ENCODE measurements at places on chromosomes 1 and 21.

DNA sequence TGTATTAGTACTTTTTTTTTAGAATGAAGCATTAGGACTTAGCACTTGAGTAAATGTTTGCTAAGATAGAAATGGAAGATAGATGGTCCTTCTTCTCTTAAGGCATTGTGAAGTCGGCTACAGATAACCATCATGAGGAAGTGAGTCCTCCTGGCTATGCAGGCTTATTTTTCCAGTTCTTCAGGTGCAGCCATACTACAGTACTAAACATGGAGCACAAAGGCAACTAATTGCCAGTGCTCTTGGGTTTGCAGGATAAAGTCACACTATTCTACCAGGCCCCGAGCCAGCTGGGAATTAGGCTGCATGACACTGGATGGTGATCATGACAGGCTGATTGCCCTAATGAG is 197.3 kb upstream of the SGIP1 start:
- DNase-seq = no peak

- DNase-seq = no peak
Observed at GRCh38 chr1:97508653-97509218, 412.1 kb downstream of the DPYD start.

DNA sequence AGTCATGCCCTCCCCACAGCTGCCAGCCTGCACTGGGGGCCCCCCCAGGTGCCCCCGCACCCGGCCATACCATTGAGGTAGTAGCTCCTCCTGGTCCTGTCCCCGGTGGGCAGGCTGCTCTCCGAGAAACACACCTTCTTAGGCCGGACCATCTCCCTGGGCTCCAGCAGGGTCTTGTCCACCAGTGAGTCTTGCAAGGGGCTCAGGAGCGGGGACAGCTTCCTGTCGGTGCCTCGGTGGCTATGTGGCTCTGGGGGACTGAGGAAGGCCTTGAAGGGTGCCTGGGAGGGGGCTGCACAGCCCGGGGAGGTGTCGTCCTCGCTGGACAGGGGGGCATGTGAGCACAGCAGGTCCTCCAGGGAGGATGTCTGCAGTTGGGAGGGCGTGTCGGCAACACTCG is 12.9 kb upstream of the FTCD start:
- no peak for DNase-seq

DNA sequence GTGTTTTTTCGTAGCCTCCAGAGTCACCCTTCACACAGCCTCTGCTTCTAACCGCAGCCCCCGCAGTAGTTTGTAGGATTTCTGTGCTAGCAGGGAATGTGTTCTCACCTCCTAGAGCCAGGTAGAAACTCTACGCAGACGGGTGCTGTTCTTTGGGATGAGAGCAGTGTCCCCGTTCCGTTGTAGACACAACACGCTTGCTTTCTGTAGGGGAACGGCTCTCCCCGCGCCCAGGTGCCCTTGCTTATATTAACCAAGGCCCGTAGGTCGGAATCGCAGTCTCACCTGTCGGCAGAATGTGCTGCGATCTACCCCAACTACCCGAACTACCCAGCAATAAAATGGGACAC is 111.8 kb upstream of the NBPF11 start:
- DNase-seq = no peak

- DNase-seq = no peak
Observed at GRCh38 chr1:28259934-28260802, 850 bp downstream of the SESN2 start.

DNA sequence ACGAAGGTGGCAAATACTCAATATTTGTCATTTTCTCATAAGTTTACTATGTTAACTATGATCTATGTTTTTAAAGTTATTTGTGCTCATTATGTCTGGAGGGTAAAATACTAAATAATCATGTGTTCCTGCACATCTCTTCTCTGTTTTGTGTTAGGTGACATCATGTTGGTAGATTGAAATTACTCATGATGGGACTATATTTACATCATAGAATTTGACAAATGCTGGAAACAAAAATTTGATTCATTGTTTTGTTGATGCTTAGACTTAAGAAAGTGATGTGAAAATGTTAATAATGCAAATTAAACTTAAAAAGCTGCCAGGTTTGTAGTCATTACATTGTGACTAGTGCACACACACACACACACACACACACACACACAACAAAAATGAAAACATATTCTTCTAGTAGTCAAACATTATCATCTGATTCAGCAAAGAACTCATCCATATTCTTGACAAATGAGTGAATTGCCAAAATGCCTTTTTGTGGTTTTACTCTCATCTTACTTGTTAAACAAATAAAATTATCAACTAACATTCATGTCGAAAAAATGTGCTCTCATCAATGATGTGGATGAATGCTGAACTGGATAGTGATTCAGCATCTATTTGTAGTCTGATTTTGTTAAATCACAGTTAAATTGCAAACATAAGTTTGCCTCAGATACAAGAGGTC is 870.7 kb downstream of the BRINP3 start:
- DNase-seq = no peak

GRCh38 chr1:24850328-24850920 is 79.7 kb downstream of the RUNX3 start:
- no peak for DNase-seq

DNA sequence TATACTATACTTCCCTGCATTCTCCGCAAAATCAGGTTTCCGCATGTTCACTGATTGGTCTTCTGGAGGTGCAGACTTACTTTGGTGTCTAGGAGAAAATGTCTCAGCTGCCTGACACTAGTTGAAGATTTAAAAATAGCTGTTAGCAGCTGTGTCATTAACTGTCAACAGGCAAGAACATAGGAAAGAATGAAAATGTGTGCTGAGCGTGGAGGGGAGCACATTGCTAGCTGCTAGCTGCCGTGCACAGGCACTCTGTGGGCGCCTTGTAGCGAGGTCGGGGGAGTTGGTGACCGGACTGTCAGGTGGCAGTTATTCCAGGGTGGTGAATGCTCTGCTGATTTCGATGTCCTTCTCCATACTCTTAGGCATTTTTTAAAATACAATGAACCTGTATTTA is 5.2 kb downstream of the FAAH start:
- no peak for DNase-seq
